ENCODE measurements at places on chromosomes 12 and 14.

DNA sequence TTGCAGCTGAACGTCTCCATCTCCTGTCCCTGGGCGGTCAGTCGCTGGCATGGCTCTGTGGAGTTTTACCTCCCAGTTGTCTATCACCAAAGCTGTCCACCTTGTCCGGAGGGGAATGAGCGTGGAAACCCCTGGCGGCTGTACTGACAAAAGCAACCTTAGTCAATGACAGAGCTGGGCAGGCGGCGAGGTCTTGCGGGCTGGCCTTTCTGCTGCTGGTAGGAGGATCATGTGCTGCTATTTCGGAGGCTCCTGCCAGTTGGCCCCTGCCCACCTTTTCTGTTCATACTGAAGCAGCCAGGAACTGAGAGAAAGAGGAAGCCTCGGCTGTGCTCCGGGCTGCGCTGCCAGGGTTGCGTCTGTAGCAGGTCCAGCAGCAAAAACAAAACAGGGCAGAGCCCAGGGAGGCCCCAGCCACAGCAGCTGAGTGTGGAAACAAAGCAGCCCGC, 57.7 kb downstream of the HMGA2 start:
- peak; percentile 61 for DNase-seq

DNA sequence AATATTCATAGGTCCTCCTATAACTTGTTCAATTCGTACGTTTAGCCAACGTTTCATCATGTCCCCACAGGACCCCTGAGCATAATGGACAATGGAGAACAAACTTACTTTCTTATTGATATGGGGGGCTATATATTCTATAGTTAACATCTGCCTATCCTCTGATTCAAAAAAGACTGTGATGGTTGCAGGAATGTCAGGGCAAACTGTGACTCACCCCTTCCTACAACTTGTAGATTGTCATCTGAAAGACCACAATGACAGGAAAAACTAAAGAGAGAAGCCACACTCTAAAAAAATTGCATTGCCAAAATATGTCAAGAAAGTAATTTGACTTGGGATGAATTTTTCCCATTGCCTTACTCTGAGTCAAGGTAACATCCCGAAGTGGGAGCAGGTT, 50.8 kb downstream of the CATSPERB start:
- DNase-seq: no peak

DNA sequence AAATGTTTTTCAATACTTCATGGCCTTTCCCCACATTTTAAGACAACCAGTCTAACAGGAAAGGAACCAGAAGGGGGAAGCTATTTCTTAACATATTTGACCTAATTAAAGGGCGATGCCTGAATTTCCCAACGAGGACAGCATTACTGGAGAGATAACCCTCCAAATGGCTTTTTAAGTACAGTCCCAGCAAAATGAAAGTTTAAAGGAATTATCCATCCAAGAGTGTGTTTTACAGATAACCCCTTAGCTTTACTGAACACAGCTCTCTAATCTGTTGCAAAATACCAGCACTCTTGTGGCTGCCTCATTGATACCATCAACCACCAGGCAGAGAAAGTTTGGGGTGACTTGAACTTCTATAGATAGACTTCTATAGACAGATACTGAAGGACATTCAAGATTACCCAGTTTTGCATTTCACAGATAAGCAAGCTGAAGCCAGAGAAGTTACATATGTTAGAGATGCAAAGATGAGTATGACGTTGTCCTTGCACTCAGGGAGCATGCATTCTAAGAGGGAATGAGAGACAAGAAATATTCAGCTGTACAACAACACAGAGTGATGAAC, 41.3 kb upstream of the DUSP6 start:
- no peak for DNase-seq

GRCh38 chr14:97058589-97058988, 261.4 kb downstream of the VRK1 start:
- no peak for DNase-seq

DNA sequence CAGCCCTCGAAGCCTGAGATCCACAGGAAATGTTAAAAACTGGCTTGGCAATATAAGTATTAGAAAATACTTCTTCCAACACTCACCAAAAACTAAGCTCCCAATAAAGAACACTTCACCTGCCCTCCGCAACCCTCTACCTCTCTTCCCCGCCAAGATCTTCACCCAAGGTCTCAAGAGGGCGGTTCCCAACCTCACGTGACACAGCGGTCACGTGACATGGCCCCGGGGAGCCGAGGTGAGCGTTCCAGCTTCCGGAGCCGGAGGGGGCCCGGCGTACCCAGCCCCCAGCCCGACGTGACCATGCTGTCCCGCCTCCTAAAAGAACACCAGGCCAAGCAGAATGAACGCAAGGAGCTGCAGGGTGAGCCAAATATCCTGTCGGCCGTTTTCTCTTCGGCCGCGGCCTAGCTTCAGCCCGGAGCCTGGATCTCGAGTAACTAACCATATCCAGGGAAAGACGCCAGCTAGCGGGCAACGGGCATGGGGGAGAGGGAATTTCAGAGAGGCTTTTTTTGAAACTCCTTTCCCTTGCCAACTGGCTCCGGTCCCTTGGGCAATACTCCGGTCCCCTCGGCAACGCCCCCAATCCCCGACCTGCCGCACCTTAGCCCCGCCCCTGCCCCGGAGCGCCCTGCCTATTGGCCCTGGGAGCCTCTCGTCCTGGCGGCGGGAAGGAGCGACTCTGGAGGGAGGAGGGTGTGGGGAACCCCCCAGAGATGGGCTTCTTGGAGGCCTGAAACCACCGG, at the start of gene BLOC1S1:
TSS of gene BLOC1S1 (plus strand) at position 214 of the 749 bp plus-strand sequence. CDS start at position 220, 6 bp downstream.
- DNase-seq: peak; percentile 97

DNA sequence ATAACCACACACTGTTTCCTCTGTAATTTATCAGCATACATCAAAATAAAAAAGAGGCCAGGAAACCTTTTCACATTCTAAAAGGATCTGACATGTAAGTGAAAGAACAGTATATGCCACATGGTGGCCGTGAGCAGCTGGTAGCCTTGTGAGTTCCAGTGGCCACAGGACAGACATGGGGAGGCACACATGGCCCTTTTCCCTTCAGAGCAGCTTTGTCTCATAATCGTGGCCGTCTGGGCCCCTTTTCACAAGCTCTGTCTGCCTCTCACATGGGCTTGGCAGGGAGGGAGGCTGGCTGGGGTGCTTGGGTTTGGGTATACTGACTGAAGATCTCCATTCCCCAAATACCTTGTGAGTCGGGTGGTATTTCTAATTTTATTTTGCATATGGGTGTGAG, 1.5 kb upstream of the ZDHHC22 start:
- DNase-seq: peak; percentile 63

All from eye (tissue), 1 donor.